ENCODE measurements at places on chromosomes 1 and 21.

GRCh38 chr1:191579019-191579418 lies 579.2 kb upstream of the RGS18 start:
- no peak for DNase-seq

- DNase-seq, result no peak
These were observed 69.4 kb upstream of the TLR5 start for GRCh38 chr1:223212441-223212840.

- no peak for DNase-seq
These were observed 31.6 kb upstream of the CEP350 start for GRCh38 chr1:179923029-179923428.

- no peak for DNase-seq
These were observed 50.6 kb upstream of the C1orf146 start for GRCh38 chr1:92167151-92167550.

- DNase-seq, result no peak
These were observed 5.3 kb upstream of the SFT2D2 start for GRCh38 chr1:168220470-168220871.

DNA sequence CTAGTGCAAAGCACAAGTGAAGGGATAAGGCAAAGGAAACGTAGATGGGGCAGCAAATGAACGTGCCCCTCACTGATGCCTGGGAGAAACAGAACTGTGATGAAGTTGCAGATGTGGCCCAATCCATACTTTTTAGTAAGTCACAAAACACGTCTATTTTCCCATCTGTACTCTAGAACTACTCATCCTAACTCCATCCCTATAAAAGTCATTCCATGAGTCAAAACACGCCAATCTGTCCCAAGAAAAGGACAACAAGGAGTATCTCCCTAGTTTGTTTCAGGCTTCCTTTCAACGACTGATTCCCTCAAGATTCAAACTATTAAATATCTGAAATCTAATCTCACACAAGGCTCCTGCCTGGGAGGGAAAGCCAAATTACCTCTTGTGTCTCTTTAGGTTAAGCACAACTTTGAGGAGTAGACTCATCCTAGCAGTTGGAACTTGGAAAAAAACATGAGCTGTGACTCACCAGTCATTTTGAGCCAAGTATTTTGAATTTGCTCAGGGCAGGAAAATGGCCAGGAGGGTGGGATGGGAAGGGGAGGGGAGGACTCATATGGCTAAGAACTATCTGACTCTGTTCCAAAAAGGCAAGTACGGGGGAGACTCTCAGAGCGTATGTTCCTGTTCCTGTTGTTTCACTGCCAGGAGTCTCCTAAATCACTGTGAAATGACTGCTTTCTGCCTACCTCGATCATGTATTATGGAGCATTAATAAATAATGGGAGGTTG lies 214.5 kb upstream of the CAMK1G start:
- no peak for DNase-seq

DNA sequence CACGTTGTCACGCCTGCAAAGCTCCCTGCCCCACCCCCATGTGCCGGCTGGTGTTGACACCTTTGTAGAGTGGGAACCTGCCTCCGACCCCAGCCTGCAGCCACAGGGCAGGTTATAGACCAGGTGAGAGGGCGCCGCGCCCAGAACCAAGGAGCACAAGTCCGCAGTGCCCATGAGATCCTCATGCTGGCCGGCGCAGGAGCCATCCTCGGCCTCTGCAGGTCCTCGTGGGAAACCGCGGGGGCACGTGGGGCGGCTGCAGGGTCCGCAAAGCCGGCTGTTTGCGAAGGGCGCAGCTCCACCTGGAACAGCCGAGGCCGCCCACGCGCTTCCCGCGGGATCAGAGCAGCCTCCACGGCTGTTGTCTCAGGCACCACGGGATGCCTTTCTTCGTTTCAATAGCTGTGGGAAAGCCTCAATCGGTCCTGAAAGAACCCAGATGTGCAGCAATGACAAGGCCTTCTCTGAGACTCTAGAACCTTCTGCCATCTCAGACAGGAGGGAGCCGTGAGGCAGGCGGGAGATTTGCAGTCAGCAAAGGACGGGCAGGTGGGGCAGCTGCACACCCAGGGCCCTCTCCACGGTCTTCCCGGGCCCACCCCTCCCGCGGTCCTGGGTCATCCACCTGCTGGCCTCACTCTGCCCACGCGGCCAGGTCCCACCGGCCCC lies 29.9 kb downstream of the POFUT2 start:
- no peak for DNase-seq

DNA sequence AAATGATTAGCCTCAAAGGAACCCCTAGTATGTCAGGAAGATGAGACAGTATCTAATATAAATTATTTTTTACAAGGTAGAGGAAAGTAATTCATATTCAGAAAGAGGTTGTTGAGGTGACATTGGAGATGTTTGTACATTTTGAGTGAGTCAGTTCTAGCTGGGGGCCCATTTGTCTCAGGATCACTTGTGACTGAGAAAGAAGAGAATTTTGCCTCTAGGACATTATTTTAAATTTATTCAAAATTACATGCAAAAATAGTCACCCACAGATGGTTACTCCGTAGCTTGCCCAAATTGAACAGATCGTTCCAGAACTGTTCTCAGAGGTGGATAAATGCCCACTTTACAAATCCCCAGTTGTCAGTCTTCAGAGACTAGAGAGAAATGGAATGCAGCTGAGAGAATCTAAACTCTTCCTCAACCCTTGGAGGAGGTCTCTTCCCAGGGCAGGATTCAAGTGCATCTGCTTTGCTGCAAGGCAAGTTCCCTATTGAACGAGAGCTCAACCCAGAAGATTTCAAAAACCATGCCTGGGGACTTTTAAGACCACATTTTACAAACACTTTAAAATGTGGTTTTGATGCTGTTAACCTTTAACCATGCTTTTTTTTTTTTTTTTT lies 987.8 kb upstream of the ADAMTS5 start:
- DNase-seq, result no peak

DNA sequence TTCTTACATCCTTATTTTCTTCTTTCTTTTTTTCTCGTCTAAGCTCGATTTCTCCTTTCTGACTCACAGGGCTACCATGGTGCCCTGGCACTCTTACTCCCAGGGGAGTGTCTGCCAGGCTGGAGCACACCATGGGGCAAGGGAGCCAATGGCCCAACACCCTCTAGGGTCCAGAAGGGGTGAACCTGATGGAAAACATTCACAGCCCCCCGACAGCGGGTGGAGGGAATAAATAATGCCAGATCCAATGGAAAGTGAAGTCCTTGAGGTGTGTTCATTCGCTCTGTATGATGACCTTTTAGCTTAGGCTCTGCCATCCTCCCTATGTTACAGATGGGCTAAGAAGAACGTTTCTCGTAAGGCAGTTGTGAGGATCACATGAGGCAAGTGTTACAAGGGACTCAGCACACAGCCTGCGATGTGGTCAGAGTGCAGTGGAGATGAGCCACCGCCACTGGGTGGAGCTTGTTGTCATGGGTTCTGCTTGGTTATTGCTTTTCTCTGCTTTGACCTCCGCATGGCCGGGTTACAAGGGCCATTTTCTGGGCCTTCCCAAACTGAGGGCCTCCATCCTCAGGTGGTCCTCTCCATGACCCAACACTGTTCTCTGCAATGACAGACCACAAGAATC lies 3.5 kb upstream of the FCMR start:
- DNase-seq, result peak; percentile 39

DNA sequence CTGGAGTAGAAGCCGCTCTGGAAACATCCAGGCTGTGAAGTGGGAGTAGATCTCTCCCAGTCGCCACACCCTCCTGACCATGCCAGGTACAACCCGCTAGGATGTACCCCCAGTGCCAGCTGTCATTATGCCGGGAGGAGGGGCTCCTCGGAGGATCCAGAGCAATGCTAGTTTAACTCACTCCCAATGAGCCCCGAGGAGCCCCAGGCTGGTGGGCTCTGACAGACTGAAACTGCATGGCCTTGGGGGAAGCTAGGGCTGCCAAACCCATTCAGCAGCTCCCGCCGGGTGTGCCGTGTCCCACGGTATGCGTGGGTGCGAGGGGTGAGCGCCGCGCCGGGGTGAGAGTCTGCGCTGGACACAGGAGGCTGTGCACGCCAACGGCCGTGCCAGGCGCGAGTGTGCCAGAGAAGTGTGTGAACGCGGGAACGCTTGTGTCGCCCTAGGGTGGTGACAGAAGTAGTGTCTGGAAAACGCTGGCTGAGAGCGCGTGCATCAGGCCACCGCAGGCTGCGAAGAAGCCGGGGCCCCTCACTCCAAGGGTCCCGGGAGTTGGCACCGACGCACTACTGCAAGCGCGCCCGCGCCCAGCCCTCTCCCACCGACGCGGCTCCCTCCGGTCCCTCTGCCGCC lies 177.1 kb upstream of the EDN2 start:
- DNase-seq, result peak; percentile 32

Measured in stimulated activated CD4-positive, alpha-beta T cell treated with anti-CD3 and anti-CD28 coated beads, Interleukin-4, amount 100 ng/mL, for 1 hour (primary cell).